ENCODE measurements at places on chromosomes 16 and 17.
A peak's percentile ranks its signal among the peaks of the same experiment; 100 is the strongest.

DNA sequence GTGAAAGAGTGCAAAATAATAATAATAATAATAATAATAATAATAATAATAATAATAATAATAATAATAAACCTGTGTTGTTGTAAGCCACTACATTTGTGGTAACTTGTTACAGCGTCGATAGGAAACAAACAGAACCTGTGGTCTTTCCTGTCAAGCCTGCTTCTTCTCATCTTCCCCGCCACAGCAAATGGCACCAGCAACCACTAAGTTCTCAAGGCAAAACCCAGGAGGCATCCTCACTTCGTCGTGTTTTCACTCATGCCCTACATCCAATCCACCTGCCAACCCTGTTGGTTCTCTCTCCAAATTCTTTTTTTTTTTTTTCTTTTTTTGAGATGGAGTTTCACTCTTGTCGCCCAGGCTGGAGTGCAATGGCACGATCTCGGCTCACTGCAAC is 34.2 kb downstream of the ITGAE start:
- DNase-seq = no peak

- peak; percentile 32 for DNase-seq
These were observed 6.0 kb upstream of the CDC6 start for GRCh38 chr17:40281663-40282062.

GRCh38 chr17:62746941-62747340 is 61.2 kb downstream of the MARCHF10 start:
- no peak for DNase-seq

DNA sequence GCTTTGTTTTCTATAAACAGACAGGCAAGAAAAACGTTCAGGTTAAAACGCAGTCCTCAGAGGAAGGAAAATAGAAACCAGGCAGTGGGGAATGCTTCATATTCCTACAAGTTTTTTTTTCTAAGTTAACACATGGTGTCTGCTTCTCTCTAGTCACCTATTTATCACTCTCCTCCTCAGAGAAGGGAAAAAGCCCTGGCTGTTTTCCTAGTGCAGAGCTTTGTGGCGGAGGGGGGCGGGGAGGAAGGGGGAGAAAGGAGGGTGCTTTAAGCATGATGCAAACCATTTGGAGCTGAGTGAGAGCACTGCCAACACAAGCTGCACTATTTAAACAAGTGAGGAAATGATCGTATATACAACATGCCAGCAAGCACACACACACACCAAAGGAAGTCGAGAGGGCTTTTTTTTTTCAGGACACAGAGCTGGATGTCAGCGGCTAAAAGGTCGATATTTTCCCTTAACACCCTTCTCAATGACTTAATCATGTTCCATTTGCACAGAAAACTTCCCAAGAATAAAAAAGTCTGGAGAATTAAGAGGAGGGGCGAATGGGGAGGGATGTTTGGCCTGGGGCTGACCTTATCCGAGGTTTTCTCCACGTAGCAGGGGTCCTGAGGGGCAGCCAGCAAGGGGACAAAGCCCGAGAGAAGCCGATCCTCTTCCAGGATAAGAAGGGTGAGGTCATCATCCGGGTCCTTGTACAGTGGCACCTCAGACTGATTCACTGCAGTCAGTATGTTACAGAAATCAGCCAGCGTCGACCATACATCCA is 117.4 kb downstream of the HIC1 start:
- peak; percentile 93 for DNase-seq

- DNase-seq = peak; percentile 1
These were observed at the start of gene SLC22A31 for GRCh38 chr16:89200124-89200849. Gene SLC22A31 (minus strand): TSS chr16:89200537. CDS start chr16:89200501, 36 bp downstream.

DNA sequence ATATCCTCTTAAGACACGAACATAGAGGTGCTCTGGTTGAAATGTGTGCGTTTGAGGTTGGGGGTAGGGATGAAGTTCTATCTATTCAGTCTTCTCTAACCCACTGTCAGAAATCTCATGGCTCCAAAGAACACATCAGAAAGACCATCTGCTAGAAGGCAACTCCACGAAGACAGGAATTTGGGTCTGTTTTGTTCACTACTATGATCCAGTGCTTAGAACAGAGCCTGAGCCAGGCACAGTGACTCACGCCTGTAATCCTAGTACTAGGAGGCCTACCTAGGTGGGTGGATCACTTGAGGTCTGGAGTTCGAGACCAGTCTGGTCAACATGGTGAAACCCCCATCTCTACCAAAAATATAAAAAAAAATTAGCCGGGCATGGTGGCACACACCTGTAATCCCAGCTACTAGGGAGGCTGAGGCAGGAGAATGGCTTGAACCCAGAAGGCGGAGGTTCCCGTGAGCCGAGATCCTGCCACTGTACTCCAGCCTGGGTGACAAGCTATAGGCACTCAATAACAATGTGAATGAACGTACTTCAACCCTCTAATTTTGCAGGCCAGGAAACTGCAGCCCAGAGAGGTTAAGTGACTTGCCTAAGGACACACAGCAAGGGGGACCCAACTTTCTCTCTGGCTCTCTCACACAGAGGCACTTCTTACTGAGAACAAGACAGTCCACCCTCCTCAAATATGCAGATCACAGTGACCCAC is 2.3 kb downstream of the CASKIN2 start:
- no peak for DNase-seq

- DNase-seq = no peak
These were observed 423.5 kb downstream of the SHISA9 start for GRCh38 chr16:13324851-13325250.

- DNase-seq = peak; percentile 90
These were observed 2.7 kb downstream of the FHOD1 start for GRCh38 chr16:67244387-67245185.

DNA sequence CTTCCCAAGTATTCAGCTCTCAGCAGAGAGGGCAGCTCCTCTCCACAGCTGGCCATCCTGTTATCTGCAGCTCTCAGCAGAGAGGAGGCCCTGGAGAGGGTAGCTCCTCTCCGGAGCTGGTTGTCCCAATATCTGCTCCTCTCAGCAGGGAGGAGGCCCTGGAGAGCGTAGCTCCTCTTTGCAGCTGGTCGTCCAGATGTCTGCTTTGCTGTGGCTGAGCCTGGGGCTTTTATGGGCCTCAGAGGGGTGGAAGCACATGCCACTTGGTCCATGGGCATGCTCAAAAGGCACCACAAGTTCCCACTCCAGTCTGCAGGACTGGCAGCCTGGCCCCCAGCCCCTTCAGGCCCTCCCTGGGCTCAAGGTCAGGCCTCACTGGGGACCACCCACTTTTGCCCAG is 314.3 kb downstream of the KCNJ2 start:
- no peak for DNase-seq

GRCh38 chr16:18969050-18969854 is 14.5 kb upstream of the TMC7 start:
- peak; percentile 81 for DNase-seq

- DNase-seq = no peak
These were observed 38.5 kb downstream of the WWOX start for GRCh38 chr16:78137782-78138616.

DNA sequence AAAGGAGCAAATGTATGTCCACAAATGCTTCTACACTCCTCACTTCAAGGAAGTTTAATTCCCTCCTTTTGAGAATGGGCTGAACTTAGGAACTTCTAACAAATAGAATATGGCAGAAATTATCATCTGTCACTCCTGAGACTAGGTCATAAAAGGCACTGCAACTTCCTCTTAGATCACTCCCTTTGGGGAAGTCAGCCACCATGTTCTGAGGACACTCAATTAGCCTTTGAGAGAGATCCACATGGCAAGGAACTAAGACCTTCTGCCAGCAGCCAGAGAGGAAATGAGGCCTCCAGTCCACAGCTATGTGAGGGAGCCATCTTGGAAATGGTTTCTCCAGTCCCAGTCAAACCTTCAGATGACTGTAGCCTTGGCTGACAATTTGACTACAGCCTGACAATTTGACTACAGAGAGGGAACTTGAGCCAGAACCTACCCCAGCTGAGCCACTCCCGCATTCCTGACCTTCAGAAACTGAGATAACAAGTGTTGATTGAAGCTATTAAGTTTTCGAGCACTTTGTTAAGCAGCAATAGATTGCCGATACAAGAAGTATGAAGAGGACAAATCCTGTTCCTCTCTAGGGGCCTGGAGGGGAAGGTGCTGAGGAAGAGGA is 113.4 kb upstream of the SEC14L1 start:
- DNase-seq = no peak

Measured in Daoy (cell line).